ENCODE measurements at places on chromosomes 4 and X.

GRCh38 chr4:13142191-13142590 lies 341.9 kb downstream of the RAB28 start:
- DNase-seq: no peak

DNA sequence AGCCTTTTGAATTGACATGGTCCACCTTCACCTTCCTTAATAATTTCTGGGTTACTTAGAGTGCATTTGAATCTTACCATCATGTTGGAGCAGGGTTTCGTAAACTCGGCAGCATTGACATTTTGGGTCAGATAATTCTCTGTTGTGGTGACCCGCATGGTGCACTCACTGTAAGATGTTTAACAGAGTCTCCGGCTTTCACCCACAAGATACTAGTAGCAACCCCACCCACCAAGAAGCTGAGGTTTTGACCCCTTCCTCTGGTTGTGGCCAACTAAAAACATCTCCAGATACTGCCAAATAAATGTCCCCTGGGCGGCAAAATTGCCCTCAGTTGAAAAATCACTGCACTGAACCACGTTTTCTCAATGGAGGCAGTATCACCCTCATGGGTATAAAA lies 62.7 kb downstream of the CHST7 start:
- no peak for DNase-seq

DNA sequence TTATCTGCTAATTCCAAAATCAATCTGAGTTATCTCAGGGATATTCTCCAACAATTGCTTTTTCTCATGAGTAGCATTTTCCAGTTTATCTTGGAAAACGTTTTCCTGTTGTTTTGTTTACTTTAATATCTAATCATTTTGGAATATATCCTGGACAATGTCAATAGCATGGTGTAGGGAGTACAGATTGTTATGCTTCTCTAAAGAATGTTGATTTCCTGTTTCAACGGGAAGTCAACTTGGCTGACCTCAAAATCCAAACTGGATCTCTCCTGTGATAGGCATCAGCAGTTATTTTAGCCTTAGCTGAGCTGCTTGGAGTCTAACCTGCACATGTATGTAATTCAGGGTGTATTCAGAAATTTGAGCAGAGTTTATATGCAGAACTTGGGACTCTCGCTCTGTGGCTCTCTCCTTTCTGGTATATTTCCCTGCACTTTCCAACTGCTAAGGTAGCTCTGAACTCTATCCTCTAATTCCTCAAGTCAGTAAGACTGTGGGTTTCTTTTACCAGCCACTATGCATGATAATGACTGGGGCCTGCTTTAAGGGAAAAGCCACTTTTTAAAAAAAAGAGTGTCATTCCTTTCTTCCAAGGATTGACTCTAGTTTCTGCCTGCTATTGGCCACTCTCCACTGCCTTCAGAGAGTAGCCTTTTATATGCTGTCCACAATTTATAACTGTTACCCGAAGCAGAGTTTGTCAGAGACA lies 7.7 kb downstream of the PRSS48 start:
- DNase-seq: no peak

DNA sequence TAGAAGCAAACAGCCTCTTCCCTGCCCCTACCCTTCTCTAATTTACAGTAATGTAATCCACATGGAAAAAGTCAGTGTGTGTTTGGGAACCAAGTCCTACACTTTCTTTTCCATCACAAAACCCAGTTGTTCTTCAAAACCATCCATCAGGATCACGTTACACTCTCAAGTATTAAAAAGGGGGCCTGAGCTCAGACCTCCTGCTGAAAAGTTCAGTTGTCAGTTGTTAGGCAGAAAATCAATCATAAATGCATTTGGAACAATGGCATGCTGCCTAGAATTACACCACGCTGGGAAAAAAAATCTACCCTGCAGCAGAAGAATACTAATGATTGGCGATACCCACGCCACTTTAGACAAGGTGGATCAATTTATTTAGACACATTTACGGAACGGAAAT lies 236.5 kb downstream of the PARM1 start:
- DNase-seq: no peak

- no peak for DNase-seq
These were observed 156.3 kb downstream of the GASK1B start for GRCh38 chr4:158016511-158016910.

DNA sequence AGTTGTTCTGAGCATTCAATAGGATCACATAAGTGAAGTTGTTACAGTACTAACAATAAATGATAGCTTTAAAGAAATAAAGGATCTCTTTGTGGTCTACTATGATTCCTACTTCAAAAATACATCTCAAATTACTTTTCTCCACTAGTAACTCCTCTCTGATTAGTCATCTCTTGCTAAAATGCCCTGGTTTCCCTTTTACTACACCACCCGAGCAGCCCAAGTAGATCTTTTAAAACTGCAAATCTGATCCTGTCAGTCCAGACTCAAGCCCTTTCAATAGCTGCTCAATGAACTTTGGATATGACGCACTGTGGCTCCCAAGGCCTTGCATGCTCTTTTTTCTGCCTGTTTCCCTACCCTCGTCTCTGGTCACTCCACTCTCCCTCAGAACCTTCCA lies 97.5 kb downstream of the MAOA start:
- DNase-seq: no peak

GRCh38 chr4:81891005-81891996 lies 419.6 kb upstream of the RASGEF1B start:
- no peak for DNase-seq

DNA sequence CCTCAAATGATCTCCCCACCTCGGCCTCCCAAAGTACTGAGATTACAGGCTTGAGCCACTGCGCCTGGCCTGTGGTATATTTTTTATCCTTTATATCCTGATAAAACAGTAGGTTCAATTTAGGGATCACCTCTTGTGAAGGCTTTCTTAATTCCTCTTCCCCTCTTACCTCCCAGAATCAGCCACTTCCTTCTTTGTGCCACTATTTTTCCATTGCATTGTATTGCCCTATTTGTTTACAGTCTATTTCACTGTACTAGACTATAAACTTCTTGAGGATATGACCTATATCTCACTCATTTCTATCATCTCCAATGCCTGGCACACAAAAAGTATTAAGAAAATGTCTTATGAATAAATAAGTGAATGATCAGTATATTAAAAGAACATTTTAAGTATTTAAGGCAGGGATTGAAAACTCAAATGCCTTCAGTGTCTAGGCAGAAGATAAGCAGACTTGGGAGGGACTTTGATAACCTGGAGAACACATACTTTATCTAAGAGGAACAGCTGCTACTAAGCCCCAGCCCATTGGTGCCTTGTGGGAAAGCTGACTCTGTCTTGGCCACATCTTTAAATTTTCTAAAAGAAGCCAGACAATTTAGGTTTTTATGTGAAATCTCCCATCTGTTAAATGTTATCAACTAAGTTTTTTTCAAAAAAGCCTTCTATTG lies 82.3 kb upstream of the OGT start:
- no peak for DNase-seq

DNA sequence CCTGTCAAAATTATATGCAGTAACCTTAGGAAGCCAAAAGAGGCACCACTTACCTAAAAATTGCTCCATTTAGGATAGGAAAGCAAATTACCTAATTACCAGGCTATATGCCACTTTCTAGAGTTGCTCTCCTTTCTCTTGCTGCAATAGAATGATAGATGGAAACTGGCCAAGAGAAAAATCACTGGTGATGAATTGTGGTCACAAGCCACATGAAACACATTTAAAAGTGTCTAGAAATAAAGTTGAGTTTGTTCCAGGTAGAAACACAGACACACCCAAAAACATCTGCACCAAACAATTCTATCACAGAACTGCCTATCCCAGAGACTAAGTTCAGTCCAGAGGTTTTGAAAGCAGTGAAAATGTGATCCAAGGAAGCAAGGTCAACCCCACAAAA lies 337.7 kb downstream of the PCDH19 start:
- DNase-seq: no peak

DNA sequence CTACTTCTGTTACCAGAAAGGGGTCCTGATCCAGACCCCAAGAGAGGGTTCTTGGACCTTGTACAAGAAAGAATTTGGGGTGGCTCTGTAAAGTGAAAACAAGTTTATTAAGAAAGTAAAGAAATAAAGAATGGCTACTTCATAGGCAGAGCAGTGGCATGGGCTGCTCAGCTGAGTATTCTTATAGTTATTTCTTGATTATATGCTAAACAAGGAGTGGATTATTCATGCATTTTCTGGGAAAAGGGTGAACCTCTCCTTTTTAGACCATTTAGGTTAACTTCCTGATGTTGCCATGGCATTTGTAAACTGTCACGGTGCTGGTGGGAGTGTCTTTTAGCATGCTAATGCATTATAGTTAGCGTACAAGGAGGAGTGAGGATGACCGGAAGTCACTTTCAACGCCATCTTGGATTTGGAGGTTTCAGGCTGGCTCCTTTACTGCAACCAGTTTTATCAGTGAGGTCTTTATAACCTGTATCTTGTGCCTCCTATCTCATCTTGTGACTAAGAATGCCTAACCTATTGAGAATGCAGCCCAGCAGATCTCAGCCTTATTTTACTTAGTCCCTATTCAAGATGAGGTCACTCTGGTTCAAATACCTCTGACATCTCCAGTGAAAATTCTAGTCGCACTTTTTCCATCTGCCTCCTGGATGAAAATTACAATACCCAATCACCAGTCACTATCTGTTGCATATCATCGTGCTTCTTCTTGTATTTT lies 15.5 kb upstream of the TDO2 start:
- no peak for DNase-seq

GRCh38 chrX:28177202-28177601 lies 196.0 kb upstream of the DCAF8L1 start:
- no peak for DNase-seq

DNA sequence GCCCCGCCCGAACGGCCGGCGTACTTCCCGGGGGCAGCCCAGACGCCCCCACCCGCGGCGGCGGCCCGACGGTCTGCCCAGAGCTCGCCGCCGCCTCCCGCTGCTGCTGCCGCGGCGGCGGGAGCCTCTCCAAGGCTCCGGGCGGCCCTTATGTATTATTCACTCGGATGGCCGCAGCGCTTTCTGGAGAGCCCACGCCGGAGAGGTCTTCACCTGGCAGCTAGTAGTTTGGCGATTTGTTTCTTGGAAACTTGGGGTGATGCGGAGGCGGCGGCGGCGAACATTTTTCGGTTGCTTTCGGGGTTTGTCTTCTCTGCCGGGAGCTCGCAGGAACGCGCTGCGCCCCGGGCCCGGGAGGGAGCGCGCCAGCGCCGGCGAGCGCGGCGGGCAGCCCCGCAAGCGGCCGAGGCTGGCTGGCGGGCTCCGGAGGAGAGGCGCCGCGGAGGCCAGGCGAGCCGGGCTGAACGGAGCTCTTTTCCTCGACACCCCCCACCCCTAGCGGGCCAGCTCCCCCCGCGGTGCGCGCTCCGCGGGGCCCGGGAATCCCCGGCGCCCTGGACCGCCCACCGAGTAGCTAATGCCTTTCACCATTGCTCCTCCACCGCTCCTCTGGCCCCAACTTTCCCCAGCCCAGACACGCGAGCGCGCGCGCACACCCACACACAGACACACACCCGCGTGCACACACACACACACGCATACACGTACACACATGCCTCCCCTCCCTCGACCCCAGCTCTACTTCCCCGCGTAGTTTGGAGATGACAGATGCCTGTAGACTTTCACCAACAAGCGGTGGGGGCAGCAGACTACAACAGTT lies 113.5 kb downstream of the DHX15 start:
- DNase-seq: peak; percentile 79

GRCh38 chrX:10350981-10351380 lies 194.2 kb downstream of the CLCN4 start:
- no peak for DNase-seq

- no peak for DNase-seq
These were observed 27.2 kb upstream of the GPR34 start for GRCh38 chrX:41661366-41662095.

GRCh38 chrX:136183917-136184316 lies 36.6 kb downstream of the FHL1 start:
- no peak for DNase-seq

DNA sequence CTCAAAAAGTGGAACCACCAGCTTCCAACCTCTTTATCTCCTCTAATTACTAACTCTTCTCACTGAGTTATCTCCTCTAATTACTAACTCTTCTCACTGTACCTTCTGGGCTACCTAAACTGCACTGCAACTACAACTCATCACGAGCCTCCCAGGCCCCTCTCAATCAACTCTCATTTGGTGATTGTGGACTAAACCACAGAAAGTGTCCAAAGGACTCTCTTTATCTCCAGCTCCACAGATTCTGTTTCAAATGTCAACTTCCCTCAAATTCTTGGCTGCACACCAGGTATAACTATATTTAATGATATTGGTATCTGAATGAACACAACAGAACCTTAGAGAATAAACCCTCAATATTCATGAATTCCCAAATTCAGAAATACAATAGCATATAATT lies 182.9 kb downstream of the MAML3 start:
- DNase-seq: no peak

- no peak for DNase-seq
These were observed 84.1 kb upstream of the FREM3 start for GRCh38 chr4:143784567-143784966.

- DNase-seq: no peak
These were observed 22.0 kb downstream of the PPEF2 start for GRCh38 chr4:75880278-75880677.

DNA sequence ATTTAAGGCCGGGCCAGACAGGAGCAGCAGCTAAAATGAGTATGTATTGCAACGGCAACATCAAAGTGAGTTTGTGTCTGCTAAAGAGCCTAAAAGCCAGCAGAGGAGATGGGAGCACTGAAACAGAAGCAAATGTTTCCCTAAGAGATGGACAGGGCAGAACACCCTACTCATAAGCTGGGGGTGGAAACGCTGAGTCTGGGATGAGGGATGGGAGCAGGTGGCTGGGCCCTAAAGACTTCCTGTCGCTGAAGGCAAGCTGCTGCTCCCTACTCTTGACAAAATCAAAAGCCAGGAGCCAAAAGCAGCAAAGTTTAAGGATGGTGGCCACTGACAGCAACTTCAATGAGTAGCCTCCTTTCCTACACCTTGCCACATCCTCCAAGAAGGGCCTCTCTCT lies 40.6 kb upstream of the NAP1L5 start:
- DNase-seq: no peak

- peak; percentile 88 for DNase-seq
These were observed 74.7 kb downstream of the PAQR3 start for GRCh38 chr4:78864405-78865024.

GRCh38 chr4:105327956-105328355 lies 145.9 kb downstream of the PPA2 start:
- no peak for DNase-seq

- no peak for DNase-seq
These were observed 52.8 kb upstream of the SRPX start for GRCh38 chrX:38273453-38273852.

- DNase-seq: no peak
These were observed 102.6 kb downstream of the SATL1 start for GRCh38 chrX:85140964-85141363.

DNA sequence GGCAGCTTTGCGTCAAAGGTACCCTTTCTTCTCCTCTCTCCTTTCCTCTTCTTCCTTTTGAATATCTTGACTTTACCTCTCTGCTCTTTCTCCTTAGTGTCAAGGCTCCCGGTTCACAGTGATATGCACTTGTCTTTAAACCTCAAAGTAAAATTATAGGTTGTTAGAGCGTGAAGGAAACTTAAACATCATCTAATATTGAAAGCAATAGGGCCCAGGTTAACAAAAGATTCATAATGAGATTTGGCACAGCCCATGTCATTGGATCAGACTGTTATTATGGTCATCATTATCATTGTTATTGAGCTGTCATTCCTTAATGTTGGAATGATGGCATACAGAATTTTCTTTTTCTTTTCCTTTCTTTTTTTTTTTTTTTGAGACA lies 32.5 kb downstream of the FTHL17 start:
- DNase-seq: no peak

Measured in stomach (tissue), 19 donors.